ENCODE measurements at places on chromosomes 1 and 21.

DNA sequence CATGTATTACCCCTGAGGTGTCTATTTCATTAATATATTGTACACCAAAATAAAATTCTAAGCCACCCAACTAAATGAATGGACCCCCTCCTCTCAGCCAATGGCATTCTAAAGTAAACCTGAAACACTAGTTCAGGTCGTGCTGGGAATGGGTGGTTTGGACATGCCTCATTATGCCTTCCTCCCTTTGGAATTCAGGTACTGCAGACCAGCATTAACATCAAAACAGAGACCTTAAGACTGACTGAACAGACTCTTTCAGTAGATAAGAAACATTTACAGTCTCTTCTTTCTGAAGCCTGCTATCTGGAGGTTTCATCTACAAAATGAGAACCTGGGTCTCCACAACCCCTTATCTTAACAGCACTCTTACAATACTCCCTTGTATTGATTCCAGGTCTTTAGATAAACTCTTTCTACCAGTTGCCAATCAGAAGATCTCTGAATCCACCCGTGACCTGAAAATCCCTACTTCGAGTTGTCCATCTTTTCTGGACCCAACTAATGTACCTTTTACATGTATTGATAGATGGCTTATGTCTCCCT lies 93.6 kb downstream of the PKN2 start:
- no peak for DNase-seq

DNA sequence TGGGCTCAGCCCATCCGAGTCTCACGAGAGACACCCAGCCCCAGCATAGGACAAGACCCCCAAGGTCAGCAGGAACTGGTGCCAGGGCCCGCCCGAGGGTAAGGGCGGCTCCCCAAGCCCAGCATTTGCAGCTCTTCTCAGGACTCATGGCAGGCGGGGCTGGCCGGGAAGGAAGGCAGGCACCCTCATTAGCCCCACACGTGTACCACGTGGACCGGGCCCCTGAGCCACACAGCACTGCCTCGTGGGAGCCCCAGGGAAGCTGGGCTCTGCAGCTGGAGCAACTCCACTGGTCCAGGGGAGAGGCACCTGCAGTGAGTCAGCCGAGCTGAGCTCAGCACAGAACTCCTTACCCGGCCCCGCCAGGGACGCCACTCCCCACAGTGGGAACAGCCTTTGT lies 97.7 kb upstream of the IFFO2 start:
- DNase-seq: no peak

GRCh38 chr1:66809736-66810326 lies 8.8 kb upstream of the INSL5 start:
- no peak for DNase-seq

GRCh38 chr1:200346700-200347099 lies 63.1 kb downstream of the ZNF281 start:
- DNase-seq: no peak
